Prostate gland (tissue), 2 donors: ENCODE measurements at places on chromosomes 2 and 18.

DNA sequence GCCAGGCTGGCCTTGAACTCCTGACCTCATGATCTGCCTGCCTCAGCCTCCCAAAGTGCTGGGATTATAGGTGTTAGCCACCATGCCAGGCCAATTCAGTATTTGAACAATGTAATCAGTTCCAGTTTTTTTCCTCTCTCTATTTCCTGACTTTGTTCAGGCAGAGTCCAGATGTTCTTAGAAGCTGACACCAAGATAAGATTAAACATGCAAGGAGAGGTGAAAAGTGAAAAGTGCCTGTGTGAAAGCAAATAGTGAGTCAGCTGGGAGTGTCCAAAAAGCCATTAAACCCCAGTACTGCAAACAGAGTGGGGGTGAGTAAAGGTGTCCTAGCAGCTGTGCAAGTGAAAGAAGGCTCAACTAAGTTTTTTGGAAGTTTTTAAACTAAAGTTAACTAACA lies 231.5 kb downstream of the PTH2R start:
- DNase-seq, result no peak

- DNase-seq, result peak; percentile 98
These were observed at the start of gene WDCP for GRCh38 chr2:24046930-24047702. TSS of gene WDCP (minus strand) at chr2:24047391. CDS start at chr2:24039494, 7,897 bp downstream.

- no peak for DNase-seq
These were observed 21.7 kb downstream of the BIN1 start for GRCh38 chr2:127085317-127085681.

- no peak for DNase-seq
These were observed 1.4 kb upstream of the CD226 start for GRCh38 chr18:69948919-69949537.

GRCh38 chr2:138964418-138964817 lies 184.2 kb upstream of the NXPH2 start:
- no peak for DNase-seq

DNA sequence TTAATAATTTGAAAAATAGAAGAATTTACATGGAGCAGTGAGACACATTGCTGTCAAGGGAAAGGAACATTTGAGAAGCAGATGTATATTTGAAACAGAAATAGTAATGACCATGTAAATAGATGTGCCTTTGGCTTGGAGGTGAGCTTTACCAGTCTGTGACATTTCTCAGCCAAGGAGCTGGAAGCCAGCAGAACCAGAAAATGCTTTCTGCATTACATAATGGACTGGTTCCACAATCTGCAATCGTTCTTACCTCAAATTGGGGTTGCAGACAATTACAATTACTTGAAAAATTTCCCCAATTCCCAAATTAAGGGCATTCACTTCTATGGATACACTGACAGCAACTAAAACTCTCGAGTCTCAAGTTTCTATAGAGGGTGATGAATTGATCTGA lies 59.7 kb downstream of the HNMT start:
- DNase-seq, result peak; percentile 9

GRCh38 chr2:120520929-120521912 lies 175.3 kb downstream of the INHBB start:
- peak; percentile 53 for DNase-seq

- DNase-seq, result no peak
These were observed 20.8 kb upstream of the GCG start for GRCh38 chr2:162172802-162173370.

DNA sequence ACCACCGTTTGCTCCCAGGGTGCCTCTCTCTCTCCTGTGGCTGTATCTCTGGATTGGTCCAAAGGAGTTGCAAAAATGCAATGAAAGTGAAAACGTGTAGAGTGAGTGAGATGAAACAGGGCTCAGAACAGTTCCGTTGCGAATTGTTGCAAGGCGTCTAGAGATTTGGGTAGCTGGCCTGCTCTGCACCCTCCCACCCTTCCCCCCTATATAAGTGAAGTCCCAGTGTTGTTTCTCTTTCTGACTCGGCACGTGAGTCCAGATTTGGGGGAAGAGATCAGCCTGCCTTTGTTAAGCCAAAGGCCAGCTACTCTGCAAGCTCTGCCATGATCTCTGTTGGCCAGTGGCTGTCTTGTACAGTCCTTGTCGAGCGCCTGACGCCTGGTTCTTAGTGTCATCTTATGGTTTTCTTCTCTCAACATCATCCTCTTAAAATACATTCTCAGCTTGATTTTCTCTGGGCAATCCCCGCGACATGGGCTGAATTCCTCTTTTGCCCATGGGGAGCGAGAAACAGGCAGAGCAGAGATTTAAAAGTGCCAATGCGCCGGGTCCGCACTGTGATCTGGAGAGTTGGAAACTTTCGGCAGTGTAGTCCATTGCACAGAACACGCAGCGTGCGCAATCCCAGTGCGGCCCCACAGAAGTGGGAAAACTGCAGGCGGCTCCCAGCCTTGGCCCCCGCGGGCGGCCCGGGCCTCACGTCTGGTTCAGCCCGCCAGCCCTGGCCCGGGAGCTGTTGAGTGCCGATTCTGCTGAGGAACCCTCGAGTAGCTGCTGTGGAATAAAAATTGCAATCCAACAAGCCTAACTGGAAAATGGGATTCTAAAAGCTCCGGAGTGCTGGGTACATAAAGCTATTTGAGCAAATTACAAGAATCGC lies 9.3 kb downstream of the MEIS1 start:
- no peak for DNase-seq

GRCh38 chr2:105768961-105769452 lies 24.3 kb downstream of the NCK2 start:
- DNase-seq, result no peak

GRCh38 chr2:230896346-230897115 lies 28.5 kb downstream of the GPR55 start:
- DNase-seq, result no peak

DNA sequence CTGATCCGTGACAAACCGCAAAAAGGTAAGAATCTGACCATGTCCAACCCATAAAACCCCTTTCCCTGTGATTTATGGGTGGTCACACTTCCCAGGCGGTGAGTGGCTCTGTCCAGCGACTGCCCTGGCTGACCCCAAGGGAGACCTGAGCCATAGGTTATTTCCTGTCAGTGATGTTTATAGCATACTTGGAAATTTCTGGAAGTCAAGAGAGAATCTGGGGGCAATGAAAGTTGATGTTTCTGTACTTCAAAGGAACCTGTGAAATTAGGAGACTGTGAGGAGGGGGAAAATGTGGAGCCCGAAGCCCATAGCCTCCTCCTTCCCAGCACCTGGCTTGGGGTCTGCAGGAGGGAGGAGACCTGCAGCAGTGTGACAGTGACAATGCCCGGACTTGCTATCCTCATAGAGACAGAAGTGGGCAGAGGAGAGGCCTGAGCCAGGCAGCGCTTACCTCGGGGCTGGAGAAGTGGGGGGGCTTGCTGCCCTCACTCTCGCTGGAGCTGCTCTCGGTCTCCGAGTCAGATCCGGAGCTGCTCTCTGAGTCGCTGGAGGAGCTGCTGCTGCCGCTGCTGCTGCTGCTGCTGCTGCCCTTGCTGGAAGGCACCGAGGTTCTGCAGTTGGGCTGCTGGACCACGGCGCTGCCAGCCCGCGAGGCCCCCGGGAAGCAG lies 111.3 kb upstream of the REV1 start:
- no peak for DNase-seq
